ENCODE measurements at places on chromosomes 1 and 21.

DNA sequence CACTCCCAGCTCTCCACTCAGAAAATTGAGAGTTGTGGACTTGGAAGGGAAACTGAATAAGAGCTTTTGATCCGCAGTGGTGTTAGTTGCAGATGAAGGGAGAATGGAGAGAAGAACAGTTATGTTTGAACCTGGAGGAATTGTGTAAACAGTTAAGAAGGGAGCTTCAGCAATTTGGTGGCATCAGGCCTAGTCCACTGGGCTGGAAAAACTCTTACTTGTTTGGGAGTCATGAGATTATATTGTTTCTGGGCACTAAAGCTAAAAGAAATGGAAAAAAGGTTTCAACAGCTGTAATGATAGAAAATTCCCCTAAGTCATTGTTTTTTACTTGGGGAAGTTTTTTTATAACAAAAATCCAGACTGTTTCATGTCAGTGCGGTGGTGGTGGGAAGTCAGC is 256.1 kb upstream of the C1orf87 start:
- no peak for DNase-seq

DNA sequence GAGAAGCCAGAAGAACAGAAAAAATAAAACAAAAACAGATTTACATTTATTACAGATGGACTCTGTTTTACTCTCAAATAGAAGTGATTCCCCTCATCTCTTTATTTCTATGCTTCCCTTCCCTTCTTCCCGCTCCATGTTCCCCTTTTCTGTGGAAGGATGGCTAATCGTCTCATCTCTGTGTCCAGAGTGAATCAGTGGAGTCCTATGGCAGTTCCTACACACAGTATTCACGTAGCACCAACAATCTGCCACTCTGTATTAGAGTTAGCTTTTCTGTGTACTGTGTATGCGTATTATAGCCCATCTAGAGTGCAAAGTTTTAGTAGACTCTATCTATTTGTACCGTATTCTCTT is 6.8 kb upstream of the ERO1B start:
- no peak for DNase-seq

DNA sequence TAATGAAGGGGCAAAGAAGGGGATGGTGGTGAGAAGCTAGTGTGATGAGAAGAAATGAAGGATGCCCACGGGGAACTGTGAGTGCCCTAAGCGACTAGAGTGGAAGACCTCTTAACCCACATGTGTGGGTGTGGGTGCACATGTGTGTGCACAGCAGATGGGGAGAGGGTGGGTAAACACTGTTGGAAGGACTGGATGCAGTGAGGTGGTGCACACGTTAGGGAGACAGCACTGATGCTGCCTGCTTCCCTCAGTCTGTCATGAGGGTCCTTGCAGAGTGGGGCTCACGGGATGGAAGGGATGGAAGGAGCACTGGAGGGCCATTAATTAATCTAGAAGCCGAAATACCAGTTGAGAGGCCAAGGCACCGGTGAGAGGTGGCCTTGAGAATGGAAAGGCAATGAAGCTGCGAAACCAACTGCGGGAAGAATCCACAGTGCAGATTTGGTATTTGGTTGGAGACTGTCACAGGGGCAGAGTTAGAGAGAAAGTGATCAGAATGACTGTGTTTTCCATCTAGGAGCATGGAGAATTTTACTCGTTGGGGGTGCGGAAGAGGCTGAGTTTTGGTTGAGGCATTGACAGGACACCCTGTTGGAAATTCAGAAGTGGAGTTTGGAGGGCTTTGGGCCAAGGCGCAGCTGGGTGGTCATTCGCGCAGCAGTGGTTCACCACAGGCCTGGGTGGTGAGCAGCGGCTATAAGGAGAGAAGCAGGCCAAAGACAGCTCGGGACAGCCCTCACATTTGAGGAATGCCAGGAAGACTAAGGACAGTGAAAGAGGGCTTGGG is 15.8 kb downstream of the RCSD1 start:
- no peak for DNase-seq

GRCh38 chr1:156804572-156805243 is 11.9 kb downstream of the SH2D2A start:
- peak; percentile 47 for DNase-seq
